ENCODE measurements at places on chromosomes 1 and 21.

DNA sequence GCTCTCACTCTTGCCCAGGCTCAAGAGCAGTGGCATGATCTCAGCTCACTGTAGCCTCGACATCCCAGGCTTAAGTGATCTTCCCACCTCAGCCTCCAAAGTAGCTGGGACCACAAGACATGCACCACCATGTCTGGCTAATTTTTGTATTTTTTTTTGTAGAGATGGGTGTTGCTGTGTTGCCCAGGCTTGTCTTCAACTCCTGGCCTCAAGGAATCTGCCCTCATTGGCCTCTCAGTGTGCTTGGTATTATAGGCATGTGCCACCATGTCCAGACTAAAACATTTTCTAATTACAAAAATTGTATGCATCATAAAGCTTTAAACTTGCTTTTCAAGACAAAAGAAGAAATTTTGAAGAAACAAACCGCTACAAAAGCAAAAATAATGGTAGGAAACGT is 20.1 kb downstream of the CBR1 start:
- no peak for DNase-seq

- no peak for DNase-seq
These were observed 31.5 kb downstream of the RGS7 start for GRCh38 chr1:241325456-241325855.

DNA sequence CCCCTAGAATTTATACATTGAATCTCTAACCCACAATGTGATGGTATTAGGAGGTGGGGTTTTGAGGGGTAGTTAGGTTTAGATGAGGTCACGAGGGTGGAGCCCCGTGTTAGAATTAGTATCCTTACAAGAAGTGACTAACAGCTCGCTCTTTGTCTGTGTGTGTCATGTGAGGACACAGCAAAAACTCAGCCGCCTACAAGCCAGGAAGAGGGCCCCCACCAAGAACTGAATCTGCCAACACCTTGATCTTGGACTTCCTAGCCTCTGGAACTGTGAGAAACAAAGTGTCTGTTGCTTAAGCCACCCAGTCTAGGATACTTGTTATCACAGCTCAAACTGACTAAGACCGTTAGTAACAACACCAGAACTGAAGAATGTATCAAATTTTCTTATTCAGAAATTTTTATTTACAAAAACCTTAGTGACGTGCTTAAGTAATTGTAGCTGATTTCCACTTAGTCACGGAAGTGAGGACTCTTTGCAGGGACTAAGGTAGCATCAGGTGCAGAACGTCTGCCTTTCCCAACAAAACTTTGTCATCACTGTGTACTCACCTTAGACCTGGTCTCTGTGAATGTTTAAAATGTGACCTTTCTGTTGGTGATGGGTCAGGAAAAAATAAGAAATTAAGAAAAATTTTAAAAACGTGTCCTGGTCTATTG is 24.5 kb upstream of the LRRC8C start:
- no peak for DNase-seq

DNA sequence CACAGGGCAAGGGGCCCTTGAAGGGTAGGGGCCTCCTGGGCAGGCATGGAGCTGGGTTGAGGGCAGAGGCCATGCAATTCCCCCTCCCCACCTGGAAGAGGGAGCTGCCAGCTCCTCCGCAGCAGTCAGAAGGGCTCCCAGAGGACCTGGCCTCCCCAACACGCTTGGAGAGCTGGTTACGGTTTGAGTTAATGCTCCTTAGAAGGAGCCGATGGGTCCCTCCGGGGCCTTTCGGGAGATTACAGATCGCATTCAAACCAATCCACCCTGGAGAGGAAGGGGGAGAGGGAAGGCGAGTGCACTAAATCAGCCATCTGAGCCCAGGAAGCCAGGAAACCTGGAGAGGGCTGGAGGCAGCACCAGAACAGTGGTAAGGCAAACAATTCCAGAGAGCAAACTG is 106.3 kb upstream of the CSF3R start:
- no peak for DNase-seq

- no peak for DNase-seq
These were observed 165.6 kb downstream of the C1orf94 start for GRCh38 chr1:34342334-34342733.

GRCh38 chr1:29541631-29542030 is 305.3 kb downstream of the PTPRU start:
- DNase-seq = no peak

- DNase-seq = no peak
These were observed 110.4 kb downstream of the KCNT2 start for GRCh38 chr1:196497817-196498216.

GRCh38 chr1:168966217-168966616 is 140.3 kb upstream of the ATP1B1 start:
- DNase-seq = no peak

- peak; percentile 75 for DNase-seq
These were observed 25.5 kb upstream of the MTMR11 start for GRCh38 chr1:149962039-149962647.

GRCh38 chr1:198447468-198447867 is 93.0 kb downstream of the ATP6V1G3 start:
- no peak for DNase-seq

DNA sequence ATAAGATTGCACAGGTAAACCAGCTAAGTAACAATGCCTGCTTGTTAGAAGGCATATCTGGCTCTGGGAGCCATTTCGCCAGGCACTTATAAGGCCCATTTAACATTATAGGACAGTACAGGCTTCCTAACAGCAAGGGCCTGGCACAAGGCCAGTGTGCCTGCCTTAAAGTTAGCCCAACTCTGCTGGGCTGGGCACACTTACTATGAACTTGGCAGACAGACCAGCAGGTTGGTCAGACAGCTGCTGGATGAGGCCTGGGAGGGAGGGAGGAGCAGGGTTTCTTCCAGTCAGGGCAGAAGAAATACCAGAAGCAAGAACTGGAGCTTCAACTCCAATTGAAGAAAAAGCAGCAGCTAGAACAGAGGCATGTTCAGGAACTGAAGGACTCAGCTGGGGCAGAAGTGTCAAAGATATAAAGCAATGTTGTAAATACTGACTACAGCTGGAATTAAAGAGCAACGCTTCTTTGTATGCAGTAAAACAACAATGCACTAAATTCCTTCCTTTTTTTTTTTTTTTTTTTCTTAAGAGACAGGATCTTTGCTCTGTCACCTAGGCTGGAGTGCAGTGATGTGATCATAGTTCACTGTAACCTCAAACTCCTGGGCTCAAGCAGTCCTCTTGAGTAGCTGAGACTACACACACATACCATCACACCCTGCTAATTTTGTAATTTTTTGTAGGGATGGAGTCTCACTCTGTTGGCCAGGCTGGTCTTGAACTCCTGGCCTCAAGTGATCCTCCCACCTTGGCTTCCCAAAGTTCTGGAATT is 4.9 kb downstream of the CACHD1 start:
- no peak for DNase-seq

- no peak for DNase-seq
These were observed 27.7 kb downstream of the PKP1 start for GRCh38 chr1:201310986-201311355.

GRCh38 chr1:160030657-160031364 is 979 bp downstream of the PIGM start:
- peak; percentile 71 for DNase-seq

- no peak for DNase-seq
These were observed 5.2 kb downstream of the NPPA start for GRCh38 chr1:11842154-11843041.

GRCh38 chr21:42227909-42228708 is 9.2 kb downstream of the ABCG1 start:
- DNase-seq = no peak

DNA sequence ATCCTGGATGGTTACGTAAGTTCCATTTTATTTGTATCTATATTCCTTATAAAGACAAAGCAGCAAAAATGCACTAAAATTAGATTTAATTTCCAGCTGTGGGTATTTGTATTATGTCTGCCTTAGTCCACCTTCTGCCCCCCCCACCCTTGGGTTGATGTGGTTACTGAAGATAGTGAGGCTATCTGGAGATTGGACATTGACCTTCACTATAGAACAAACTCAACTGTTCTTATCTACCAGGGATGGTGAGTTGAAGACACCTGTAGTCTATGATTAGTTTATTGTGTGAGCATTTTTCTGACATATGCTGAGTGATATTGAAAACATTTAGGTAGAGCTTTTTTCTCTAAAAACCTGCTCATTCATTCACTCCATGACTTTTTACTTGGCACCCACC is 122.2 kb downstream of the NFIA start:
- DNase-seq = no peak

DNA sequence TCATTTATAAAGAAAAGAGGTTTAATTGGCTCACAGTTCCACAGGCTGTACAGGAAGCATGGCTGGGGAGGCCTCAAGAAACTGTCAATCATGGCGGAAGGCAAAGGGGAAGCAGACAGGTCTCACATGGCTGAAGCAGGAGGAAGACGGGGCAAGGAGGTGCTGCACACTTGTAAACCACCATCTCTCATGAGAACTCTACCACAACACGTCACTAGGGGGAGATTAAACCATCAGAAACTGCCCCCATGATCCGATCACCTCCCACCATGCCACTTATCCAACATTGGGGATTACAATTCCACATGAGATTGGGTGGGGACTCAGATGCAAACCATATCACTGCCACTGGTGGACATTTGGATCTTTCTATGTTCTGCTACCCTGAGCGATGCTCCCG is 351.4 kb downstream of the NPHP4 start:
- DNase-seq = no peak

DNA sequence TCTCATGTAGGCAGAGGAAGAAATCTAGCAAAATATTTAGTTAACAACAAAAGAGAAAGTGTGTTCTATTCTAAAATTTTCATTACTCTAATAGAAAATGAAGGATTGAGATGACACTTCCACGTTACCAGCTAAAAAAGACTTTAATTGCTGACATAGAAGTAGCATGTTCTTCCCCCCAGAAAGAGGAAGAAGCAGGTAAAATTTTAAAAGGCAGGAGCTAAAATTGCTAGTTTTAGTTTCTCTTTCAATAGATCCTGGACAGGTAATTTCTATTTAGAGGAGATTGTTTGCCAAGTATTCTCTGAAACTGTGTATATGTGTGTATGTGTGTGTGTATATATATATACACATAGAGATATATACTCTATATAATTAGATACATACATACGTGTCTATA is 248.1 kb upstream of the FMN2 start:
- DNase-seq = no peak

DNA sequence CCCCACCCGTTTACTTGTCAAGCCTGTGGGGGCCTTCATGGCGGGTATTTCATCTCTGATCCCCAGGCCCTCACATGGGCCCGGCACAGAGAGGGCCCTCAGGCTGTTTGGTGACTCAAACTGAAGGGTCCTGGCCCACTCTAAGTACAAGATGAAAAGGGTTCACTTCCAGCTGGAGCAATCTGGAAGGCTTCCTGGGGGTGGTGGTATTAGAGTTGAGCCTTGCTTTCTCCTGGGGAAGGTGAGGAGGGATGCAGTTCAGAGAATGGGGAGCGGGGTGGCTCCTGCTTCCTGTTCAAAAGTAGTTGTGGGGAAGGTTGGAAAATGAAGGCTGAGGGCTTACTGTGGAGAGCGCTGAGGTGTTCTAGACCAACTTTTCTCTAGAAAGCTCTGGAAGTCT is 47.7 kb downstream of the DHRS3 start:
- no peak for DNase-seq

- no peak for DNase-seq
These were observed 14.9 kb downstream of the TRMT13 start for GRCh38 chr1:100147875-100148274.

DNA sequence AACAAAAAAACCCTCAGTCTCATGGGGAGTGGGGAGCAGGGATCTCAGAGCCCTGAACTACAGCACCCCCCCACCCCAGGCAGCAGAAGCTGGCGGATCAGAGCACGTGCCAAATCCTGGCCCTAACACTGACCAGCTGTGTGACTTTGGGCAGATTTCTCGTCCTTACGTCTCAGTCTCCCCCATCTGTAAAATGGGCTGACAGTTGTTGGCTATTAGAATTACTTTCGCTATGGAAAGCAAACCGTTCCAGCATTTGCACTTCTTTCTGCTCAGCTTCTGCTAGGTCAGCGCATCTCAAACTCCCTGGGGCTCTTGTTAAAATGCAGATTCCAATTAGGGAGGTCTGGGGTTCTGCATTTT is 15.5 kb downstream of the TNFRSF8 start:
- no peak for DNase-seq

GRCh38 chr1:29864431-29865022 is 628.2 kb downstream of the PTPRU start:
- DNase-seq = no peak

DNA sequence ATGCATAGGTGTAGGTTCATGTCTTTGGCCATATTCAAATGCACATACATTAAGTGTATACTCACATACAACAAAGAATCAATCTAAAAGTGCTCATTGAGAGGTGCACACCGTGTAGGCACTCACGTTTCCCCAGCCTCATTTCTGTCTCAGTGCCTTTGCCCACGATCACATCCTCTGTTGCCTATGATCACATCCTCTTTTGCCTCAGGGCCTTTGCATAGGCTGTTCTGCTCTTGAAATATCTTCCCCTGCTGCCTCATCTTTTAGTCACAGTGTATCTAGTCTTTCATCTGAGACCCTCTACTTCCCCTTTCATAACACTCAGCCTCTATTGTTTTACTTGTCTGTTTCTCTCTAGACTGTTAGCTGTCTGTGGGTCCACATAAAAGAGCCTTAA is 69.3 kb downstream of the FOXD2 start:
- DNase-seq = no peak

- DNase-seq = peak; percentile 97
These were observed at the start of gene ZSCAN20 for GRCh38 chr1:33472269-33472980. Gene ZSCAN20, plus strand, starts transcription at chr1:33472645. Its CDS starts 6,644 bp downstream, at chr1:33479289.

- DNase-seq = no peak
These were observed 49.0 kb downstream of the TOMM20 start for GRCh38 chr1:235079443-235080296.

GRCh38 chr1:151992303-151993083 is 1.2 kb downstream of the S100A10 start:
- DNase-seq = no peak

Measured in NCI-H526 treated with DMSO at 0.1 percent for 48 hours (cell line).